ENCODE measurements at places on chromosomes 6 and 20.

GRCh38 chr6:110468731-110469130 lies 7.7 kb downstream of the SLC22A16 start:
- DNase-seq, result no peak

DNA sequence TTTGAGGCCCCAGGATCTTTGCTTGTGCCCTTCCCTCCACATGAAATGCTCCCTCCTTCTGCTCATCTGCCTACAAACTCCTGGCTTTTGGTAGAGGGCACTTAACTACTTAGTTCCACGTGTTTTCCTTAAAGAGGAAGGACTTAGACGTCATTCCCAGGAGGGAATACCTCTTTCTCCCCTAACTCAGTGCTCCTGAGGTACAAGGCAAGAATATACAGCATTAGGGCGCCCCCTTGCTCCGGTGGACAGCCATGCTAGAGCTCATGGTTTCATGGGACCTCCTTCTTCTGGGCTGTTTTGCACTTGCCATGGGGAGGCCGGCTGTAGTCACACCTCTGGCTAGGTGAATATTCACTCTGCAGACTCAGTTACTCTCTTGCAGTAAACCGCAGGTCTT lies 93.8 kb upstream of the LY86 start:
- no peak for DNase-seq

DNA sequence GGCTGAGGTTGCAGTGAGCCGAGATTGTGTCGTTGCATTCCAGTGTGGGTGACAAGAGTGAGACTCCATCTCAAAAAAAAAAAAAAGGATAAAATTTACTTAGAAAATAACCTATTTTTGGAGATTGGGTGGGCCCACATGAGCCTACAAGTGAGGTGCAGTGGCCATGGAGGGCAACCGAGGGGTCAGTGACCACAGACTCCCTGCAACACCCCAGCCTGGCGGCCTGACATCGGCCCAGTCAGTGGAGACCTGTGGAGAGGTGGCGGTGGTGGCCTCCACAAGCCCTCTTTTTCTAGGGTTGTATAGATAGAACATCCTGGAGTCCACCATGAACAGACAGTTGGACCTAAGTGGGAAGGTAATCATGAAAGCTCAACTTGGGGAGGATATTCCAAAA lies 52.7 kb downstream of the BTBD9 start:
- DNase-seq, result no peak

DNA sequence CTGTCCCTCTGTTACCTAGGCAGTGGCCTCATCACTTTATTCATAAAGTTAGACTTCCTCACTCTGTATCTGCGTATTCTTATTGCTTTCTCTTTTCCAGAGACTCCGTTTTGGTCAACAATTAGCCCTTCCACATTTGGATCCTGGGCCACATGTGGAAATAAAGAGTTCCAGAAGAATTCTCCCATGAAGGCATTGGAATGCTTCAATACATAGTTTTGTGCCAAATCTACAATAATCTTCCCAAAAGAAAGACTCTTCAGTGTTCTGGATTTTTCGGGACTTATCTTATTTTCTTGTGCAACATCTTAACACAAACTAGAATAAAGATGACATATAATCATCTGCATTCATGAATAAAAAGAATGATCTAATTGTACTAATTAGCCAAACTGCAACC lies 187.7 kb upstream of the BMP2 start:
- DNase-seq, result no peak

DNA sequence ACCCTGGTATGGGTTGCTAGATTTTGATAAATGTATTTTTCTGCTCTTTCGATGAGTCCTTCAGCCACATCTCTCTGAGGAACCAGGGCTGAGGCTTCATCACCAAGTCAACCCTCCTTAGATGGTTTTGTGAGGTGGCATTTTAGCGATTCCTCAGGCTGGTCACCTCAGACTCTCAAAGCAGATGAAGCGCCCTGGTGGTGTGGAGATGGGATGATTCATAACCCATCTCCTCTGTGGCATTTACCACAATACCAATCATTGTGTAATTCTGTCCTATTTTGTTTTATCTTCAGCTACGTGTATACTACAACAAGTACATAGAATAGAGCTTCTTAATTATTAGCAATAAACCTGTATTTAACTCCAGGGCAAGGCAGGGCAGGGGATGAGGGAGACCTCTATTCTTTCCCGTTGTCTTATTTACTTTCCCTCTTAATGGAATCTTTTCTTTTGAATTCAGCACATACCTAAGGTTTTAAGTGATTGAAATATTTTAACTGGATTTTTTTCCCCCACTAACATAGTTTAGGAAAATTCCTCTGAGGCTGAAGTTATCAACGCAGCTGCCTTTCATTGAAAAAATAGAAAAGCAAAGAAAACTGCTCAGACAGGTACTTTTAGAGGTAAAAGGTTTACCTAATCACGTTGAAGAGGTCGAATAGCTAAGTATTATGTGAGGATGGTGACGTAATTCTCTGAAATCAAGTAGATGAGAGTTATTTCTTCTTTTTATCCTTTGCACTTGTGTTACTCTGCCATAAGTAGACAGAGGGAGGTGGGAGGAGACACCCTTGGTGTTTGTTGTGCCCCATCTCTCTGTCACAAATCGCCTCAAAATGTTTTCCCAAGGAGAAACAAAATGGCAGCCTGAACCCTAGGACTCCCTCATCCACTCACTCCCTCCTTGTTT lies 57.4 kb upstream of the EDN3 start:
- peak; percentile 8 for DNase-seq

- no peak for DNase-seq
Observed at GRCh38 chr20:53296451-53297153, 297.0 kb downstream of the ZNF217 start.

GRCh38 chr6:132954936-132955335 lies 140.6 kb downstream of the RPS12 start:
- no peak for DNase-seq

- no peak for DNase-seq
Observed at GRCh38 chr6:30725713-30726505, 5.8 kb downstream of the TUBB start.

GRCh38 chr6:107115695-107116327 lies 496 bp upstream of the BEND3 start:
- DNase-seq, result no peak

DNA sequence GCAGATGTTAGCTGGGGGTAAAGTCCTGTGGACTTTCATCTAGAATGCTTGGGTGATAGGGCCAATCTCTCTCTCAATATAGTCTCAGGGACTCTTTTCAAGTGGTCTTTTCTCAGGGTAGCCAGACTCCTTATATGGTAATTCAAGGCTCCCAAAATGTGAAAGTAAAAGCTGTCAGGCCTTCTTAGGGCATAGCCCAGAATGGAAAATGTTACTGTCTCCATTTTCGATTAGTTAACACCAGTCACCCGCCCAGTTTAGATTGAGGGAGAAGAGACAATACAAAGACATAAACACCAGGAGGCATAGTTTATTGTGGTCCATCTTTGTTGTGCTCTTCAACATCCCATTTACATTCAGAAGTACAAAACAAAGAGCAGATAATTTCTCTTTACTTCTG lies 295.8 kb downstream of the EPHA7 start:
- no peak for DNase-seq

DNA sequence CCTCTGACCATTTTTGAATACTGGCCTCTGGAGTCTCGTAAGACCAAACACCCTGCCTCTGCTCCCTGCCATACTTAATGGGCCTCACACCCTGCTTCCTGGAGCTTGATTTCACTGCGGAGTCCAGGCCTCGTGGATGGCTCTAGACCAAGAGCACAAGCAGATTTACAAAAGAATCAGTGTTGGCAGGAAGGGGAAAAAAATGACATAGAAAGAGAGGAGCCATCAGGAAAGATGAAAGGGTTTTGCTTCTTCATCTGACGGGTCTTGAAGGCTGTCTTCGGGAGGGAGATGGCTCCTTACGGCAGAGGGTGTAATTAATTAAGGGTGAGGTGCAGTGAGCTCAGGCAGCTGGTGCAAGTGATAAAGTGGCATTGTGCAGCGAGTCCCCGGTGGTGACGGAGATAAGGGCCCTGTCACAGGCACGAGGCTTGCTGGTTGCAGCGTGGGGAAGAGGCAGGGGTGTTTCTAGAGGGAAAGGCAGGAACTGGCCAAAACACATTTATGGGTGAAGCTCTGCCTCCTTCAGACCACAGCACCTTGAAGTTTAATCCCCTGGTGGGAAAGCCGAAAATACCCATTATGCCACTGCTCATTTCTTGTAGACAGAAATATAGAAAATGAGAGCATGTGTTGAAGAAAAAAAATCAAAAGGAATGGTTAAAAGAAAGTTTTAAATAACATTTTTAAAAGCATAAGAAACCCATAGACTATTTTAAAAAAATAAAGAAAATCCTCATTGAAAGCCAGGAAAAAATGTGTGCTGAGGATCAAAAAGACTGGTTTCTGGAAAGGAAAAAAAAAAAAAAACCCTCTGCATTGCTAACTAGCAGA lies 128.6 kb upstream of the LRFN2 start:
- DNase-seq, result no peak

DNA sequence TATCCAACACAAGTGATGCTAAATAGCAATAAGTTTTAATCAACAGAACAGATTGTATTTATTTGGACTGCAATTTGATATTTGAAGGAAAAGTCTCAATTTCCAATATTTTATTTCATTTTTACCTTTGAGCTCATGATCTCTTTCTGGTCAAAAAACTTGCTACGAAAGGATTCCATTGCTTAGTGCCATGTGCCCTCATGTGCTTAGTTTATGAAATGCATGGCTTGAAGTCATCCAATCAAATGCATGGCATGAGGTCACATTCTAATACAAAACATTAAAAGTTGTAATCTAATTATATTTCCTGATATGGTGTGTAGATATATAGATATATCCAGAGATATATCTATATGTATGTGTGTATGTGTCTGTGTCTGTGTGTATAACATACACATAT lies 321.2 kb upstream of the ADGRB3 start:
- DNase-seq, result no peak

GRCh38 chr6:153831350-153832078 lies 207.5 kb upstream of the OPRM1 start:
- no peak for DNase-seq

DNA sequence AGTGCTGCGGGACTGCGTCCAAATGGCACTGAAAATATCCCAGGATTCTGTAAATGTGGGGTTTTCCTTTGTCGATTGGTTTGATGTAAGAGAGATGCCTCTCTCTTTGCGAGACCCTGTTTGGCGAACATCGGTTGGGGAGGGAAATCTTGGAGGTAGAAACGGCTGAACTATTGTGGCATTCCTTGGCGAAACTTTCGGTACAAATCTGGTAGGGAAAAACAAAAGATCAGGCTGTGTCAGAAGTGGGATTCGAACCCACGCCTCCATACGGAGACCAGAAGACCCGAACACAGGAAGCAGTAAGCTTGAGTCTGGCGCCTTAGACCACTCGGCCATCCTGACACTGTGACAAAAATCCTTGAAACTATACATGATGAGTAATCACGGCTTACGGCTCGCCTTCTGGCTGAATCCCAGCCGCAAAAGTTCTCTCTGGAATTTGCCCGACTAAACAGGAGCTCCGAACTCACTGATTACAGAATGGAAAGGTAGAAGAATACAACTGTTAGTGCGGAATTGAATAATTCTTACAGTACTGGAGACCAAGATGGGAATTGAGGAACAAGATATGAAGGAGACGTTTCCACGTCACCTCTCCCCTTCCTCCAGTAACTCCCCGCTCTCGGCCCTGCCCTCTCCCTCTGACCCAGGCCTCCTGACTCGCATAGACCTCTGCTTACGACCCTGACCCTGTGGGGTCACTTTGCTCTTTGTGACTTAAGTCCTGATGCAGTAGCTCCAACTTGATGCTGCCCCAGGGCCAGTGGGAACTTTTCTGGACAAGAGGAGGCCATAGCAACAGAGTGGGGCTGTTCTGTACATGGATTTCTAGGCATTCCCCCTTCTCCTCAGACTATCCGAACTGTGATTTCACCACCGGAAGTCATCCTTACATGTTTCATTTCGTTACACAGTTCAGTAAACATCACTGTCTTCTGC lies 132.8 kb upstream of the ZNF184 start:
- DNase-seq, result no peak

DNA sequence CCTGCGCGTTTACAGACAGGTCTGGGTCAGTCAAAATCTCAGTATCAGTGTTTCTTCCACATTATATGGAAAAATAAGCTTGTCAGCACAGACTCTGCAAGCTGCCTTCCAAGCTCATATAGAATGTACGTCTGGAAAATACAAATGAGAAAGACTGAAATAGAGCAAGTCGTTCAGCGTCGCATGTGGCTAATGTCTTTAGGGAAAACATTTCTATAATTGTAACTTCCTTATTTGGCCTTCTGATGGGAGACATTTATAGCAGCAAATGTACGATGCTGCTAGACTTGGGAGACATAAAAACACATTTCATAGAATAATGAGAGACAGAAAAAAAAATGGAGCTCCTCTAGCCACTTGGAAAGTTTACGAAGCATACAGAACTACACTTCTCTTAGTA lies 122.2 kb downstream of the KIF16B start:
- no peak for DNase-seq

DNA sequence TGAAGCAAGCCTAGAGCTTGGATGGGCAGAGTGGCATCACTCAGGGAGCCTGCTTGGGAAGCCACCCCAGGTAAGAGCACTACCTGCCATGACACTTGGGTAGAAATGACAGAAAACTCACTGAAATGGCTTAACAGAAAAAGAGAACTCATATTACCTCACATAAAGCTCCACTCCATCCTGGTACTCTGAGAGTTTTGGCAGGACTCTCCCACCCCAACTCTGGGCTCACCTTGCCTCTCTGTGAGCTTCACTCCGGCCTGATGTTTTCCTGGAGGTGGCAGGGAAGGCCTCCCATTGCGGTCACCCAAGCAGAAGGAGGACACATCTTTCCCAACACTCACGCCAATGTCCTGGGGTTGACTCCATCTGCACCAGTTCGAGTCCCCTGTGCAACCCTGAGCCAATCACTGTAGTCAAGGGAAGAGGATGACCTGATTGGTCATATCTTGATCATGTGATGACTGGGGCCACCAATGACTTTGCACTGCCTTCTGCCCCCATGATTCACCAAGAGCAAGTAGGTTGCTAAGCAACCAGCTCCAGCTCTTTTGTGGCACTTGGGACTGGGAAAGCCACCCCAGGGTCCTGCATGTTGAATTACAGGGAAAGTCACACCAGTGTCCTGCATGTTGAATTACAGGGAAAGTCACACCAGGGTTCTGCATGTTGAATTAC lies 446.1 kb upstream of the SULF2 start:
- DNase-seq, result no peak

GRCh38 chr20:44067650-44068081 lies 119.3 kb downstream of the JPH2 start:
- DNase-seq, result no peak

- DNase-seq, result no peak
Observed at GRCh38 chr6:56851074-56851473, 103.8 kb upstream of the BEND6 start.

Data from stimulated activated CD8-positive, alpha-beta memory T cell treated with anti-CD3 and anti-CD28 coated beads, Interleukin-2, amount 100 ng/mL, for 1 hour (primary cell).